Naive thymus-derived CD4-positive, alpha-beta T cell (primary cell): ENCODE measurements at places on chromosomes 7 and 10. TPM values are rescaled to one million over a fixed set of nuclear protein-coding genes. Genes with fewer than 3 reads are reported as not detected.

Gene WASHC2C
- 57.3 and 61.0 TPM in 2 replicates for total RNA-seq

Gene KIAA1549
- 0.32 TPM for total RNA-seq

Gene C10orf62
- total RNA-seq = not detected

Gene OIT3
- total RNA-seq = not detected in 2 replicates

Gene DNAH11
- 0.03 TPM for total RNA-seq

Gene CASTOR2
- 4.5 TPM for total RNA-seq

Gene HOXA9
- total RNA-seq = 0.70 TPM

Gene PARD3
- 1.1 and 1.2 TPM in 2 replicates for total RNA-seq

Gene HGF
- total RNA-seq = not detected in 2 replicates

Gene OPN1SW
- not detected for total RNA-seq

Gene PDE1C
- 0.21 TPM for total RNA-seq

Gene OR2A5
- total RNA-seq = not detected

Gene BMPER
- total RNA-seq = not detected

Gene MRC1
- 3.5 TPM for total RNA-seq

Gene DDX50
- 47.5 TPM for total RNA-seq

Gene JCAD
- total RNA-seq = not detected

Gene GSTO2
- total RNA-seq = 2.2 TPM

Gene SEMA4G
- 0.78 TPM for total RNA-seq

Gene DNA2
- total RNA-seq = 3.8 TPM

Gene GHRHR
- total RNA-seq = not detected

Gene PPP1R3C
- not detected for total RNA-seq
